ENCODE measurements at places on chromosomes 7 and 10.

DNA sequence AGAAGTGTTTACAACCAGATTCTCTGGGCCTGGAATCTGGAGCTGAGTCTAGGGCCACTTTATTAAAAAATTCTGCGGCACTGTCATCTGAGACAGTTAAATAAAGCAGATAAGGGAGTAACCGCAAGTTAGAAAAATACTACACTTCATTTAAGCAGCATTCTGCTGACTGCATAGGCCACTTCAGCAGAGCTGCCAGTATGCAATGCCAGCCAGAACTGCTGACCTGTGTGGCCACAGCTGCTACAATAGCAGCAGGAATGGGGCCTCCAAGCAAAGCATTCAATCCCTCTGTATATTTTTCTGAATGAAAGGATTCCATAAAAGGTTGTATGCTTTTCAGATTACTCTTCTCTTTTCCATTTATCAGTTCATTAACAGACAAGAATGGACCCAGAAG, 136.0 kb downstream of the COL28A1 start:
- DNase-seq, result no peak

DNA sequence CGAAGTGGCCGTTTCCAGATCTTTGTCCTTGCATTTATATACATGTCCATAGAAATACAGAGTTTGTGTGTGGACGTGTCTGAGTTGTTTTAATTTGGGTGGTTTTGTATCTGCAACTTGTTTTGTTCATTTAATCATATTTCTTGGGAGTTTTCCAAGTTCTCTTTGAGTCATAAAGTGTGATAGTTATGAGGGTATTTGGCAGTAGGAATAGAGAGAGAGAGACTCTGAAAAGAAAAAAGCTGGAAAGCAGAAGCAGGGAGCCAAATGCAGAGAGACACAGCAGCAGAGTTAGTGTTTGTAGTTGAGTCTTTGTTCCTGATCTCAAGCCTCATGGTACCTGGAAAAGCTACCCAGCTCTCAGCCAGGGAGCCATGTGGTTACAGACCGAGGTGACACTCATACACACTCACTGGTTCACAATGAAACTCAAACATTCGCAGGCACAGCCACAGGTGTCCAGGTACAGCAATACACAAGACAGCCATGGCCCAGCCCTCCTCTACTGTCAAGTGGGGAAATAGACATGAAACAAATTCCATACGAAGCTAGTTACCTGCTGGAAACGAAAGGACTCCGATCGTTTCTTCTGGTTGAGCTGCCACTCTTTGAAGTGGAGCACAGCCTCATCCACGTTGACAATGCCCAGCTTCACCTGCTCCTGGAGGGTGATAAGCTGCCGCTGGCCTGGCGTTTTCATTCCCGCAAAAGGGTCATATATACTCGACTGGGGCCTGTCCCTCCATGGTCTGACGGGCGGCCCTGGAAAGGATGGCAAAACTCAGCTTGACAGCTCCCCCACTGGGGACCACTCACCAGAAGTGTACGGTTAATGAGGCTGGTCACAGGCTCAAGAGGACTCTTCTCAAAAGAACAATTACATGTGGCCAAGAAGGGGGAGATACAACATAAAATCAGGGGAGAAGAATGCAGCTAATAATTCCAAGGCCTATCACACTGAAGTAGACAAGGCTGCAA, 33.3 kb upstream of the TM9SF3 start:
- no peak for DNase-seq

- no peak for DNase-seq
Measured at GRCh38 chr7:26278770-26279169, 12.9 kb upstream of the SNX10 start.

DNA sequence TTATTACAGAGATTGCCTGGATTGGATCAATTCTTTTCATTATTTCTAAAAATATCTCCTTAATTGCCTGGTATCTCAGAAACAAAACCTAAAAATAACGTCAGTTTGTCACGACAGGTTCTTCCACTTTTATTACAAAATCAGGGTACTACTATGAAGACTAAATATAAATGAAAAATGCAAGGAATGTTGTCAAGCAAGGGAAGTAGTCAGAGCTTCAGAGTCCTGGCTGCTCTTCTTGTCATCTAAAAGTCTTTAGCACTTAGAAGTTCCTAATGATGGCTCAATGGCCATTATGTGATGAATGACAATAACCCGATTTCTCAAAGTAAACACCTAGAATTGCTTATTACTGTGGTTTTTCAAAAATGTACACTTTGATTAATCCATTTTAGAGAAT, 192.2 kb downstream of the SEMA3A start:
- no peak for DNase-seq

DNA sequence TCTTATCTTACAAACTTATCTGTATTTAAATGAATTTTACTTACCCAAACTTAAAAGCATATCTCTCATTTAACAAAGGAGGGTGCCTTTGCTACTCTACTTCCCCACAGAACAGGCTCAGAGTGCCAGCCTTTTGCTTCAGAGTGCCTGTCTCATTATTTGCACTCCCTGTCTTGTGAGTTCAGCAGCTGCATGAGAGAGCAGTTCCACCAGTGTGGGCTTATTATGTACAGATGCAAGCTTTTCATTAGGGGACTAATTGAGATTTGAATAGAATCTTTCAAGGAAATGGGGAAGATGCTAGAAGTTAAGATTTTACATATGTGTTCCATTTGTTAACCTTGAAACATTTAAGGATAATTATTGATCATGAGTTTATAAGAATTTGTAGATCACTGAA, 310.2 kb upstream of the LRRN3 start:
- DNase-seq, result no peak

GRCh38 chr7:75943864-75944263, 28.9 kb downstream of the POR start:
- DNase-seq, result no peak

GRCh38 chr7:158266426-158266816, 321.2 kb downstream of the PTPRN2 start:
- no peak for DNase-seq

GRCh38 chr7:1642291-1642731, 27.8 kb upstream of the ELFN1 start:
- DNase-seq, result no peak

- no peak for DNase-seq
Measured at GRCh38 chr7:155234158-155234492, 63.6 kb upstream of the INSIG1 start.

DNA sequence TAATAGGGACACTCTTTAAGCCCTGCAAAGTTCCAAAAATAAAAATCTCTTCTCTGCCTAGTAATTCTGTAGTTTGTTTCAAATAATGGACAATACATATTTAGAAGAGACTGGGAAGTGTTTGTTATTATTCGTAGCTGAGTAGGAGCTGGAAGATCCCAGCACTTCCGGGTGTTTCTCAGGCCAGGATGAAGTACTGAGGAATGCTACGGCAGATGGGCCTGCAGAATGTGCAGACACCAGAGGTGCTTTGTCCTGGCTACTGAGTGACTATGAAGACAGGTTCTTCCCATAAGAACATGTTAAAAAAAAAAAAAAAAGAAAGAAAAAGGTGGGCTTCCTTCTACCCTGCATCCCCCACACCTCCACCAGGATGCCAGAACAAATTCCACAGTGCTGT, 36.1 kb downstream of the ETV1 start:
- no peak for DNase-seq

DNA sequence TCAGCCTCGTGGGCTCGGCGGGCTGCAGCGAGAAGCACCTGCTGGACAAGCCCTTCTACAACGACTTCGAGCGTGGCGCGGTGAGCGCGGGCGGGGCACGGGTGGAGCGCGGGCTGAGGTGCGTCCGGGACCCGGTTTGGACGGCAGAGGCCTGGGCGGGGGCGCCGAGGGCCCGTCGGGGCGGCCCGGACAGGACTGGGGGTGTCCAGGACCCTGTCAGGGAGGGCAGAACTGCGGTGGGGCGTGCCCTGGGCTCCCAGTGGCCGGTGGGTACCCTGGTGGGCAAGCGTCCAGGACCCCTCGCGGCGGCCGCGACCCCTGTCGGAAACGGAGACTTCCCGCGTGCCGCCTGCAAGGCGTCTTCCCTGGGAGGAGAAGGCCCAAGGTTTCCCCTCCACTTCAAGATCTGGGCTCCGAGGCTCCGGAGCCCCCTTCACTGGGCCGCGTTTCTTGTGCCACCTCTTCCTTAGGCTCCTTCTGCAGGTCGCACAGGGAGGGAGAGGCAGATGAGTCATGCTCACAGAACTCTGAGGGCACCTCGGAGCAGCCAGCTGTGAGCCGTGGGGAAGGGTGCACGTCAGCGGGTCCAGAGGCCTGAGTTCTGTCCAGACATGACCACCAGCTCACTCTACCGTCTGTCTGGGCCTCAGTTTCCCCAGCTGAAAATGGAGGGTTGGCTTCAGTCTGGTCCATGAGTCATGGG, 485 bp downstream of the ALOX5 start:
- no peak for DNase-seq

GRCh38 chr10:52637592-52637991, 135.0 kb downstream of the MBL2 start:
- no peak for DNase-seq

DNA sequence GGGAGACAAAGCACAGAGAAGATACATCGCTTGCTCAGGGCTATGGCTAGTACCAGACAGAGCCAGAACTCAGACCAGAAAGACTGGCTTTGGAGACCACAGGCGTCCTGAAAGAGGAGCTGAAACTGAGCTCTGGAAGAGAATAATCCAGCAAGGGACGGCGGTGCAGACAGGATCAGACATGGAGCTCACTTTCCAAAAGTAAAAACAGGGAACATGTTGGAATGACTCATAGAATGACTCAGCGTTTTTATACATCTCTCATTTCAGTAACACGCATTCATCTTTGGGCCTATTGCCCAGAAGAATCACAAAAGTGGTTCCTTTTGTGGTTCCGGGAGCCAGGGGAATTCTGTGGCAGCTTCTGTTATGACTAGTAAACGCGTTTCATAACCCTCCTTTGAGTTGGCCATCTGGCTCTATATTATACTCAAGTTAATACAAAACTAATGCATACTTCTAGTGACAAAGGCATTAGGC, 37.2 kb downstream of the PLEKHS1 start:
- DNase-seq, result no peak

GRCh38 chr7:937856-938484, 16.5 kb downstream of the ADAP1 start:
- DNase-seq, result no peak

GRCh38 chr7:96915029-96915428, 90.3 kb upstream of the DLX6 start:
- DNase-seq, result no peak

DNA sequence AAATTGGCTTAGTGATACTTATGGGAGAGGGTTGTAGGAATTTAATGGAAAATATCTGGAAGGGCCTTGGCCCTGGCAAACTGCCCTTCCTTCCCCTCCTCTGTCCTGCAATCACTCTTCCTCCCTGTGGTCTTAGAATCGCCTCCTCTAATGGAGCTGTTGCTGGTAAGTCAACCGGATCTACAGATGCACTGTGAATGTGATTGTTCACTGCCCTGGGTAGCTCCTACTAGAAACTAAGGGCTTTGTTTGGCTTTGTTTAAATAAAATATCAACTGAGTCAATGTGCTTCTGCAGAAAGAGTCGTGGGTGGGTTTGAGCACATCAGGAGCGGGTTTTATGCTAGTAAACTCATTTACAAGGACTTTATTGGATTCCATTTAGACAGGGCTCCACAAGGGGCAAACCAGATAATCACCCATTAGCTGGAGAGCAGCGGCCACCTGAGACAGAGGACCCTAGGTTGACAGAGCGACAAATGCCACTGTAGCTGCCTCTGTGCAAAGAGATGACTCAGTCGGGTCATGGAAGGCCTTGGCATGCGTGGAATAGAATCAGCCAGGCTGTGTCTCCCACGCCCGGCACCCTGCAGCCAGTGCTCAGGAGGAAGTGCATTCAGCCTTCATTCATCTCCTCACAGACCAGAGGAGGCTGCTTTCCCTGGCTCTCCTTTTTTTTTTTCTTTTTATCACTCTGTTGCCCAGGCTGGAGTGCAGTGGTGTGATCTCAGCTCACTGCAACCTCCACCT, 97.9 kb downstream of the GAD2 start:
- DNase-seq, result no peak

DNA sequence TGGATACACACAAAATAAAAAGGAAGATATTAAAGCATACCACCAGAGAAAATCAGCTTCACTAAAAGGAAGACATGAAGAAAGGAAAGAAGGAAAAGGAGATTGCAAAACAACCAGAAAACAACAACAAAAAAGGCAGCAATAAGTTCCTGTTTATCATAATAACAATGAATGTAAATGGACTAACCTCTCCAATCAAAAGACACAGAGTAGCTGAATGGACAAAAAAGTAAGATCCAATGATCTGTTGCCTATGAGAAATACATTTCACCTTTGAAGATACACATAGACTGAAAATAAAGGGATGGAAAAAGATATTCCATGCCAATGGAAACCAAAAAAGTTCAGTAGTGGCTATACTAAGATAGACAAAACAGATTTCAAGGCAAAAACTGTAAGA, 30.3 kb upstream of the FAM171A1 start:
- no peak for DNase-seq

GRCh38 chr7:36360244-36360643, 29.4 kb upstream of the ANLN start:
- DNase-seq, result no peak

- DNase-seq, result no peak
Measured at GRCh38 chr7:153550173-153550572, 502.0 kb upstream of the DPP6 start.

- no peak for DNase-seq
Measured at GRCh38 chr7:49631960-49632359, 141.5 kb upstream of the VWC2 start.

- no peak for DNase-seq
Measured at GRCh38 chr7:26468625-26469024, 177.0 kb downstream of the SNX10 start.

GRCh38 chr10:54559498-54559897, 241.5 kb downstream of the PCDH15 start:
- DNase-seq, result no peak

- DNase-seq, result no peak
Measured at GRCh38 chr10:72043016-72043834, 45.1 kb downstream of the SPOCK2 start.

DNA sequence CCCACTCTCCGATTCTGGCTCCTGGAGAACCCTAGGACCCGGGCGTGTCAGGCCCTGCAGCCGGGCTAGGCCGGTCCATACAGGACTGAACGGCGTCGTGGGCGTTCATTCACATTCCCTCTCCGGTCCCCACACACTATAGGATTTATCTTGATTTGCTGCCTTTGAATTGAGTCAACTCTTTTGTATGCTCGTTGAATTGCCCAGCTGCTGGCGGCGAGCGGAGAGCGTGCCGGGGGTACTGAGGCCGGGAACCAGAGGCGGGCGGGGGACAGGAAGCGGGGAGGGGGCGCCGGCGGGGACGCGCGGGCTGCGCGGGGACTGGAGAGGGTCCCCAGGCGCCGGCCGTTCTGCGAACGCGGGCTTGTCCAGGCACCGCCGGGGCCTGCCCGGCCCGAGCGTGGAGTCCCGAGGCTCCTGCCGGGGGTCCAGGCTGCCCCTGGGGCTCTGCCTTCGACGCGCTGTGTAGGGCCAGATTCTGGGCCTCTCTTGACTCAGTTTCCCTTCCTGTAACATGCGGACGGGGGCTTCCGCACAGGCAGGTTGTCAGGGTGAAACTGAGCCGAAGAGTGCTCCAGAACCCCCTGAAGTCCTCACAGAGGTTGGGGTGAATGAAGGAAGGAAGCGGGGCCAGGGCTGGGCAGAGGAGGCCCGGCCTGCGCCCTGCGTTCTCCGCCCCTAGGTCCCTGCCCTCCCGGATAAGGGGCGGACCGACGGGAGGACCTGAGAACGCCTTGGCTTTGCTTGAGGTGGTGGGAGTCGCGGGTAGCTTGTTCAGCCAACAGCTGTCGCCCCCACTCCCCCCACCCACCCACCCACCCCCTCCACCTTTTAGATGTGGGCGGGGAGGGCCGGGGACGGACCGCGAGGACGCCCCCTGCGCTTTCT, 769 bp upstream of the ELFN1 start:
- DNase-seq, result no peak

GRCh38 chr7:75958802-75959543, 35.4 kb downstream of the TMEM120A start:
- no peak for DNase-seq

All from activated gamma-delta T cell treated with anti-CD3 and anti-CD28 coated beads, Interleukin-2, amount 50 U/mL, for 16 hours (primary cell).